ENCODE measurements at places on chromosomes 2 and 18. TPM values are rescaled to one million over a fixed set of nuclear protein-coding genes. Genes with fewer than 3 reads are reported as not detected.

DNA sequence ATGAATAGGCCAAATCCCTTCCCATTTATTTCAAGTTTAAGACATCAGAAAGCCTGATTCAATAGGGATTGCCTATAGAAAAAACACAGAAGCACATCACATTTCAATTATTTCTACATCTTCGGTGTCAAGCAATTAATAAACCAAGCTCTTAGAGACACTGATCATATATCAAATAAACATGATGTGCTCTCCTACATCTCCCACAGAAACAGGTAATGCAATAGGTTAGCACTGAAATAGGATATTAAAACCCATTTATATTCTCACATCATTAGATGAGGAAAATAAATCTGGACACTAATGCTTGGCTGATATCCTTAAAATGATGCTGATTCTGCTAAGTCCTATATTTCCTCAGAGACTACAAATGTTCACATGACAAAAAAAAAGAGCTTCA is 364.7 kb downstream of the MBD2 start:
- DNase-seq, result no peak

DNA sequence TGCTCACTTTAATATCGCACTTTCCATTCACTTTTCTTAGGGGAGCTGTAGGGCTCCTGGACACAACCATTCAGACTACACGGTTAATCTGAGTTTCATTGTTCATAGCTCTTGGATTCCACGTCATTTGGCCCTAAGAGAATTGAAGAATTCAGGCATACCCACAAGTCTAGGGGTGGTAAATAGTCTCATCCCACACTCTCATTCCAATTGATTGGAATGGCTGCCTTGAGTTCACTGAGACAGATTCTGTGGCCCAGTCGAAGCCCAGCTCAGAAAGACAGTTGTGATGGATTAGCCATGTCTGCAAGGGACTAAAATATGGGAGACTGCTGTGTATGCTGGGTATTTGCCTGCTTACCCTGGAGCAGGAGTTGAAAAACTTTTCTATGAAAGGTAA is 124.6 kb downstream of the TFCP2L1 start:
- DNase-seq, result no peak

DNA sequence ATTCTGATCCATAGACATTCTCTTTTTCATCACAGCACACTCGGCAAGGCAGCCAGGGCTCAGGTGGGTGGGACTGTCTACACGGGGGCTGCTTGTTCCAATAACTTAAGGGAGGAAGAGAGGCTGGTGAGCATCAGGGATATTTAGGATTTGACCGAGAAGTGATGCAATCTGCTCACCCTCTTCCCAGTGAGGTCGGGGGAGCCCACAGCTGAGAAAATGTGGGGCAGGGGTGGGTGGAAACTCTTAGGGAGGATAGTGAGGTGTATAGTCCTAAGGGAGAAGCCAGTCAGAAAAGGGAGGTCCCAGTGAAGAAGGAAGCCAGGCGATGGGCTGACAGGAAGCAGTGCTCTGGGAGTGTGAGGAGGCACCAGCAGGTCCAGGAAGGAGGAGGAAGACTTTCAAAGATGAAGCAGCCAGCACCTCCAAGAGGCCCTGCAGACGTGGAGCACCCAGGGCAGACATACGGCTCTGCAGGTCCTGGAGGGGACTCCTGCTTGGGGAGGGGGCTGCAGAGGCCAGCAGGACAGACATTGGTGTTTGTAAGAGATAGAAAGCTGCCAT is 76.8 kb downstream of the GYPC start:
- DNase-seq, result no peak

DNA sequence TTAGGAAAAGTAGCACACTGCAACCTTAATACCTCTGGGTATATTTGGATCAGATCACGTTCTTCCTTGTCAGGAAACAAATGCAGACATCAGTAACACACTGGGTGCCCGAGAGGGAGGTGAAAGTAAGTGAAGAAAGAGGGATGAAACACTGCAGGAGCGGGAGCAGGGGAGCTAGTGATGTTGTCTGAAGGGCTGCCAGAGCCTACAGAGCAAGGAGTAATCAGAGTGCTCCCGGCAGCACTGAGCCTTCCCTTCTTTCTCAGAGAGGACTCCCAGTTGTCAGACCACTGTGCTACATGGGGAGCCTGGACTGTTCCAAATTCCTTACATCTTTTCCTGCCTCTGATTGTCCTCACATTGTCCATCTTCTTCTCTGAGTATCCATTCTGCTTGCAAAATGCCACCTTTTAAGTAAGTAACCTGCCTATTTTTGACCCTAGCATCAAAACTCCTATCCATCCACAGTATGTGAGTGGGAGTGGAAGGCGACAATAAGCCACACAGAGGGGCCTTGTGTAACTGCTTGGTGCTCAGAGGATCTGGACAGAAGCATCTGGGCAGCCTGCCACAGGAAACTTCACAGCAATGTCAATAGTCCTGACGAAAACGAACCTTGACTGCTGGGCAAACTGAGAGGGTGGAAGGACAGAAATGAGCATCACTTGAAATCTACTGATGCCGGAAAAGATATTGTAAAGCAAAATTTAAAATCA is 10.8 kb upstream of the NAB1 start:
- DNase-seq, result no peak

GRCh38 chr2:150710916-150711315 is 223.4 kb upstream of the RND3 start:
- no peak for DNase-seq

- DNase-seq, result peak; percentile 72
Measured at GRCh38 chr2:29314816-29315571, 199.8 kb downstream of the CLIP4 start.

GRCh38 chr18:23718243-23718720 is 29.0 kb downstream of the LAMA3 start:
- no peak for DNase-seq

DNA sequence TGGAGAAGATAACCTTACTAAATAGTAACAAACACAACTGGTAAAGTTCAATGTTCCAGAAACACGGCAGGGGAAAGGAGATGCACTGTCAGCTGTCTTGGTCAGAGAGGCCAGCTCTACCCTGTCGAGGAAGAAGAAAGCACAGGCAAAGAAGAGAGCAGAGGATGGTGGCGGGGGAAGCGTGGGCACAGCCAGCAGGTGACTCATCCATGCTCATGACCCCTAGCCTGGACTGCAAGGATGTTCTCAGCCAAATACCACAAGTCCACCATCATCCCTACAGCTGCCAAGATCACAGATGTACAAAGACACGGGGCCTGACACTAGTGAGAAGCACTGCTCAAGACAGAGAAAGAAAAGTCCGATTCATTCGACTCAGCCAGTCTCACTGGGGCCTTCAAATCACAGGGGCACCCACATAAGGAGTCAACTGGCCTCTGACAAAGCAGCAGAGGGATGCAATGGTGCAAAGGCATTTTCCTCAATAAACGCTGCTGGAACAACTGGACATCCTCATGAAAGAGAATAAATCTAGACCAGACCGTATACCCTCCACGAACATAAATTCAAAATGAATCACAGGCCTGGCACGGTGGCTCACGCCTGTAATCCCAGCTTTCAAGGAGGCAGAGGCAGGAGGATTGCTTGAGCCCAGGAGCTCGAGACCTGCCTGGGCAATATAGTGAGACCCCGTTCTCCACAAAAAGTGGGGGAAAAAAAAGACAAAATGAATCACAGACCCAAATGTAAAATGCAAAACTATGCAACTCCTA is 5.6 kb downstream of the DTYMK start:
- DNase-seq, result no peak

GRCh38 chr2:10045561-10046355 is 2.4 kb downstream of the KLF11 start:
- DNase-seq, result no peak

GRCh38 chr2:219916281-219916680 is 288.9 kb downstream of the SLC4A3 start:
- DNase-seq, result no peak

GRCh38 chr2:164114937-164115336 is 379.1 kb upstream of the FIGN start:
- DNase-seq, result no peak

GRCh38 chr2:25623361-25623760 is 50.0 kb downstream of the DTNB start:
- DNase-seq, result no peak

DNA sequence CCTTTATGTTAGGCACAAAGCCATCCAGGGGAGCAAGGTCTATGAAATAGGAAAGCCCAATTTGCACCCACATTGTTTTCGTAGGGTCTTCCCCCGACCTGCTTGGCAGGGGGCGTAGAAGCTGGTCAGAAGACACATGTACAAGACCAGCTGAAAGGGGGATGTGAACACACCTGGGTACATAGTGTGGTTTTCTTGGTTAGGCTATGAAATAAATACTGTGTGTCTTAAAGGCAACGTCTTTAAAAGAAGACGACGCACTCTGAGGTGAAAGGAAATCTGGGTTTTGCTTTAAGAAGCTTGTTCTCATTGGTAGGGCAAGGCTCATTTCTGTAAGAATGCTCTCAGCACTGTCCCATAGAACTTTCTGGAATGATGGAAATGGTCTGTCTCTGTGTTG is 60.0 kb upstream of the KLF7 start:
- DNase-seq, result no peak

DNA sequence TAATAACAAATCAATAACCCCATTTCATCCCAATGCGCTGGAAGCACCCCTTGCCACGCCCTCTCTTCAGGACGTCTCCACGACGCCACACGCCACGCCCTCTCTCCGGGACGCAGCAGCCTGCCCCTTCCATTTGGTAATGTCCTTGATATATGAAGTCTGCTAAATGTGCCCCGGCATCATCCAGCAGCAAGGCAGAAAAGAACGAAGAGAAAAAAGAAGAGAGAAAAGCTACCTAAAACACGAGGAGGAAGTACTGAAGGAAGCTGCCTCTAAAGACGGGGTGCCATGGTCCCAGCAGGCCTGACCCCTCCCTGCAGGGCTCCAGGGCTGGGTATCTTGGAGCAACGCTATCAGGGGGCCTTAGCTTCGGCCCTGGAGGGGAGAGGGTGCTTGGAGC is 41.8 kb downstream of the CNGA3 start:
- no peak for DNase-seq

GRCh38 chr2:167626301-167626700 is 621.1 kb downstream of the STK39 start:
- no peak for DNase-seq

GRCh38 chr2:170943596-170943995 is 14.5 kb downstream of the GORASP2 start:
- DNase-seq, result no peak

DNA sequence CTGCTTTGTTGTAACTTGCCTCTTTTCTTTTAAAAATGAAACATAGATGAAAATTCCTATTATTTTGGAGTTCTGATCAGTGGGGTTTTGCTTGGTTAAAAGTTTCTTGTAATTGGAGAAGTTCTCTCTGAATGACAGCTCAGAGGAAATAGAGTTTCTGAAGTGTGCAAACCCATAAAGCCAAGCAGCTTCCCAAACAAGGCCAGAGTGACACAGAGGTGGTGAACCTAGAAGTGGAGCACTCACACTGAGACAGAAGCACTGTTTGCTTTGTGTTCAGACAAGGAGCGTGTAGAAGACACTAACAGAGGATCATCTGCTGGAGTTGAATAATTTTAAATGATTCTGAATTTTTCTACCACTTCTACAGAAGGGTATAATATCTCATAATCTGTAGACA is 49.2 kb downstream of the FBXO48 start:
- no peak for DNase-seq

DNA sequence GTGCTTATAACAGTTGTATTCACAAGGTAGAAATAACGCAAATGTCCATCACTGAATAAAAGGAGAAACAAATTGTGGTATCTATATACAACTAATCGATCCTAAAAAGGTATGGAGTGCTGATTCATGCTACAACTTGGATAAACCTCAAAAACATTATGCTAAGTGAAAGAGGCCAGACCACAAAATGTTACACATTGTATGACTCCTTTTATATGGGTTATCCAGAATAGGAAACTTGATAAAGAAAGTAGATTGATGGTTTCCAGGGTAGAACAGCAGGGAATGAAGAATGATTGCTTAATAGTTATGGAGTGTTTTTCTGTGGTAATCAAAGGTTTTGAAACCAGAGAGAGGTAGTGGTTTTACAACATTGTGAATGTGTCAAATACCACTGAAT is 432.2 kb upstream of the TRIB2 start:
- DNase-seq, result no peak

- DNase-seq, result no peak
Measured at GRCh38 chr2:102141970-102142828, at the start of gene IL1R1. TSS of gene IL1R1 (plus strand) at chr2:102142746. CDS start at chr2:102157725, 14,979 bp downstream.

DNA sequence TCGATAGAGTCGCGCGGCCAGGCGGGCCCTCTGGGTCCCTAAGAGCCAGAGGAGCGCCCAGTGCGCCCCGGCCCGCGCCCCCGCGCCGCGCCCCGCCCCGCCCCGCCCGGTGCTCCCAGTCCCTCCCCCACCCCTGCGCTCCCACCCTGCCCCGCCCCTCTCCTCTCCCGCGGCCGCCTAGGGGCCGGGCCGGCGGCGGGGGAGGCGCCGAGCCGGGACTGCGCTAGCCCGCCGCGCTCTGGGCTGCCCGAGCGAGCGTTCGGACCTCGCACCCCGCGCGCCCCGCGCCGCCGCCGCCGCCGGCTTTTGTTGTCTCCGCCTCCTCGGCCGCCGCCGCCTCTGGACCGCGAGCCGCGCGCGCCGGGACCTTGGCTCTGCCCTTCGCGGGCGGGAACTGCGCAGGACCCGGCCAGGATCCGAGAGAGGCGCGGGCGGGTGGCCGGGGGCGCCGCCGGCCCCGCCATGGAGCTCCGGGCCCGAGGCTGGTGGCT is at the start of gene GPC1:
GPC1 (plus strand) TSS at position 207 of the 491 bp plus-strand sequence; CDS start at position 463, 256 bp downstream.
- DNase-seq, result no peak

The ITPRIPL1 gene
- polyA plus RNA-seq, result 33.0 TPM

The DPP10 gene
- polyA plus RNA-seq, result not detected

The PRSS56 gene
- polyA plus RNA-seq, result not detected

The RNF144A gene
- 7.7 TPM for polyA plus RNA-seq

The AP1S3 gene
- polyA plus RNA-seq, result 4.2 TPM

The FZD7 gene
- polyA plus RNA-seq, result 0.31 TPM

All from immature natural killer cell (primary cell).